ENCODE measurements at places on chromosomes 1 and 21. TPM values are rescaled to one million over a fixed set of nuclear protein-coding genes. Genes with fewer than 3 reads are reported as not detected.

- no peak for DNase-seq
These were observed 37.1 kb upstream of the SOD1 start for GRCh38 chr21:31622397-31622796.

GRCh38 chr1:182301467-182302198, 90.0 kb downstream of the GLUL start:
- DNase-seq, result no peak

- no peak for DNase-seq
These were observed 695.3 kb downstream of the PTPRU start for GRCh38 chr1:29931477-29932175.

DNA sequence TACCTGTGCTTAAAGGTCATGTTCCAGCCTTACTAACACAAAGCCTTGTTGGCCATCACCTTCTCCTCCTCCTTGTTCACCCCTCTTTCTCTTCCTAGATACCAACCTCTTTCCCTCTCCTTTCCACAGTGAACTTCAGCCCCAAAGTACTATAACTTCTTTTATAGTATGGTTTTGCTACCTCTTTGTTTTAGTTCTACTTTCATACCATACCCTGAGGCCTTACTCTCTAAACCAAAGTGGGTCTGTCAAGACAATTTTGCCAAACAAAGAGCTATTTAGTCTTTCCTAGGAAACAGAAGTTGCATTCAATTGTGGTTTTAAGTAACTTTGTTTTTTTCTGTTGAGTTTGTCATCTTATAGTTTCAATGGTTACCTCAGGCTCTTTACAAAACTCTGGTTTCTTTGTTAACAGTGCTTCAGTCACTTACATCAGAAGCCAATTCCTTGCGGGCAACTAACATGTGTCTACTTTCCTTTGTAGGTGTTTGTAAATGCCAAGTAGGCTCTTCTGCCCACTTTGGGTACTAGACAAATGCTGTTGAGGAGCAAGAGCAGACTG, 623.9 kb upstream of the PKN2 start:
- no peak for DNase-seq

GRCh38 chr1:23704834-23705495, 13.4 kb downstream of the RPL11 start:
- no peak for DNase-seq

The GREM2 gene
- not detected for total RNA-seq

DNA sequence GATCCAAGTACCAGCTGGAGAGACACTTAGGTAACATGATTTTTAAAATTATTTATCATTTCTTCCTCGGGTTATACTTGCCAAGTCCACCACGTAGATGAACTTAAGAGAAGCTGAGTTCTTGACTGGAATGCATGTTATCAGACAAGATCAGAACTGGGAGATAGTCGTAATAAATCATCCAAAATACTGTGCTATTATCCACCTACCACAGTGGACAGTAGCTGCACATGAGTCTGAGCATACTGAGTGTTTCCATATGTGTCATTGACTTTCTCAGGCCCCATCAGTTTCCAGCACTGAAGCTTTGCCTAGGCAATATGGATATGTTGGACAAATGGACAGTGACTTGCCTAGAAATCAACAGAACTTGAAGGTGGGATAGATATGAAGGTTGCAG, 77.9 kb upstream of the RRP15 start:
- DNase-seq, result no peak

DNA sequence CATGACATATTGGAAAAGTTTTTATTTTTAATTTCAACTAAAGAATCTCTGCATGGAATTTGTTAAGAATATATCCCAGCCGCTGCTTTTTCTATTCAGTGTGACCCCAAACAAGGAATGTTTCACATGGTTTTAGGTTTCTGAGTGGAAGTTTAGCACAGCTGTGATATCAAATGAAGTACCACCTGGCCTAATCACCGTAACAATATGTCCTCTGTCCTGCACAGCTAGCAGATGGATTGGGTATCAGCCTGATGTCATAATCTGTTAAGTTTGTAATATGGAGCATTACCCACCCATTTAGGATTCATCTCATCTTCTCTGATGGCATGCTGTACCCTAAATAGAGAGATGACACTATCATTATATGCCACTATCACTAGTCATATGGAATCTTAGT, 963.7 kb upstream of the ADGRL2 start:
- DNase-seq, result no peak

- no peak for DNase-seq
These were observed 7.0 kb downstream of the TDRD5 start for GRCh38 chr1:179598631-179599030.

DNA sequence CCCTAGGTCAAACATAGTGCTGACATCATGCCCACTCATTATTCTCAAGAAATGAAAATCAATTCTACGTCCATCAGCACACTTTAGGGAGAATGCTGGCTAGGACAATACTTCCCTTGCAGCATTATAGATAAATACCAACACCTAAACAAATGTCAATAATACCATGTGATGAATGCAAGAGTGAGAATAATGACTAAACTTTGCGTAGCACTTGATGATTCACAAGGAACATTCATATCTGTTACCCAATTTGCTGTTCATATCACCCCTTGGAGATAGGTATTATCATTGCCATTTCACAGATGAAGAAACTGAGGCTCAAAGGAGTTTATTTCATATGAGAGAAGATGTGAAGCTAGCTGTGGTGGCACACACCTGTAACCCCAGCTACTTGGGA, 24.8 kb upstream of the EPS15 start:
- no peak for DNase-seq

DNA sequence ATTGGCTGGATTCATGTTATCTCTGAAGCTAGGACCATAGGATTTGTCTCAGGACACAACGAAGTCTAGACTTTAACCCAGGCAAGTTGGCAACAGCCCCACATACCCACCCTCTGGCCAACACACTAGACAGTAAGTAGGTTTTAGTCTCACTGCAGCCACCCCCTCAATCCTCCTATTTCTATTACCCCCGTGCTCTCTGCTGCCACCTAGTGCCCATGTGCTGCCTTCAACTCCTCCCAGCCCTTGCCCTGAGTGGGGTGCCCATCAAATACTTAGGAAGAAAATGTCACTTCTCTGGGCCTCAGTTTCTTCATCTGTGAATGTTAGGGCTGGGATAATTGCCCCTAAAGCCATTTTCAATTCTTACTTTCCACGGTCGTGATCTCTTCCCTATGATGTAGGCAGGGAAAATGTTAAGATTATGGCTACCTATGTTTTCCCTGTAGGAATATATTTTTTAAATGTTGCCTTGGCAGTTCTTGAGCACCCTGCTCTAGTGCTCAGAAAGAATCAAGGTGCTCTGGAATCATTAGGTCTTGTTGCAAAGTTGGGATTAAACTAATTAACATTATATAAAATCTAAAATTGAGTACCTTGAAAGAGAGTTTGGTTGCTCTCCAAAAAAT, 213.0 kb downstream of the LMX1A start:
- DNase-seq, result no peak

- DNase-seq, result no peak
These were observed 124.8 kb downstream of the UBE2U start for GRCh38 chr1:64328193-64328592.

DNA sequence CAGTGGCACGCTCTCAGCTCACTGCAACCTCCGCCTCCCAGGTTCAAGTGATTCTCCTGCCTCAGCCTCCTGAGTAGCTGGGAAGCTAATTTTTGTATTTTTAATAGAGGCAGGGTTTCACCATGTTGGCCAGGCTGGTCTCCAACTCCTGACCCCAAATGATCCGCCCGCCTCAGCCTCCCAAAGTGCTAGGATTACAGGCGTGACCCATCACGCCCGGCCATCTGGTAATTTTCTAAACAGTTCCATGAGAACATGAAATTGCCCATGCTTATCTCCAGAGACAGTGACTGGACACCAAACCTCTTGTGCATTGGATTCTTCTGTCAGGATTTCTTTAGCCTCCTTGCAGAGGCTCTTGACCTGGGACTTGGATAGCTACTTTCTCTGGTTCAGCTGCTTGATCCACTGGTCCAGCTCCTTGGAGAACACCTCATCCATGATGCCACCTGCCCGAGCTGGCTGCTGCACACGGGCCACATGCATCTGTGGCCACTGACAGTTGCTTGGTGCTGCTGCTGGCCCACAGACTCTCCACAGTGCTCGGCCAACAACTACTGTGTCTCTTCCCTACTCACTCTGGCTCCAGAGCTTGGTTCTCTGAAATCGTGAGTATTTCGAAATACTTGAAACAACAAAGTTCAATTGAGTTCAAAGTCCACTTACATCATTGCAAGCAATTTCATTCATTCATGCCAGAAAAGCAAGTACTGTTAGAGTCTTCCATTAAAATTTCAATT, 40.0 kb upstream of the CTPS1 start:
- no peak for DNase-seq
